ENCODE measurements at places on chromosomes 16 and 17. TPM values are rescaled to one million over a fixed set of nuclear protein-coding genes. Genes with fewer than 3 reads are reported as not detected.
A peak's percentile ranks its signal among the peaks of the same experiment; 100 is the strongest.

DNA sequence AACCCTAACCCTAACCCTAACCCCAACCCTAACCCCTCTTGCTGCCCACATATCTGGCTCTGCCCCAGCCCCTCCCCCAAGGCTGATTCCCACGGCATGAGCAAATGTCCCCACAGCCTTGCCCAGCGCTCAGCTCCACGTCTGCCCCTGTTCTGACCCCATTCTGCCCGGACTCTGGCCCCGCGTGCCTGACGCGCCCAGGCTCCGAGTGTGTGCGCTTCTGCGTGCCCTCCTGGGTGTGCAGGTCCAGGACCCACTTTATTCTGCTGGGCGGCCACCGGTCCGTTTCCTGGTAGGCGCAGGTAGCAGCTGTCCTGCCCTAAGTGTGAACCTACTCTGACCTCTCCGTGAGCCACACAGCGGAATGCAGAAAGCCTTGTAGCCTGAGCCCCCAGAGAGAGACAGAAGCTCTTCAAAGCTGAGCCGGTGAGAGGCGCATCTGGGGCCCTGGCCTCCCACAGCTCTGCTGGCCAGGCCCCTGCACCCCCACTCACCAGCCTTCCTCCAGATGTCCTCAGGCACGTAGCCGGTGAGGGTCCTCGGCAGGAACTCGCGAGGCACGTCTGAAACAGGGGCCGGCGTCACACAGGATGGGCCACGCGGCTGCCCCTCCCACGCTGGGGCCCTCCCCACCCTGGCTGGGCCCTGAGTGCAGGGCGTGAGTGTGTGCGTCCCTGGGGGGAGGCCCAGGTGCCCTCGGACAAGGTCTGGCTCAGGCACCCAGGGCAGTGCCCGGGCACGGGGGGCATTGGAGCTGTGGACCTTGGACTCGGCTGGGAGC, 14.0 kb upstream of the PABPN1L start:
- no peak for DNase-seq

- DNase-seq = peak; percentile 90
These were observed 162.7 kb upstream of the CDC42EP4 start for GRCh38 chr17:73474370-73474988.

DNA sequence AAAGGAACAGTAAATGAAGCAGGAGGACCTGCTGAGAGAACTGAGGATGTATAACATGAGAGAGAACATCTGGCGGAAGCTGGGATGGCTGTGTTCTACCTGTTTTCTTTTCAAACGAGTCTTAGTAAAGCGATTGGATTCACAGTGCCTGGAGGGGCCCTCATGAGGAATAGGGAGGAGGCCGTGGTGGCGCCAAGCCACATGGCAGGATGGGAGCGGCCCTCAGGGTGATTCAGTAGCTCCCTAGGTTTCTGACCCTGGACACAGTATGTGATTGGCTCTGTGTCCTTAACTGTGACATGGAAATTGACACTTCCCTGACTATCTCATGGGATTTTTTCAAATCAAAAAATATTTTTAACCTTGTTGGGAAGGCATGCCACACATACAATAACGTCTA, 32.1 kb downstream of the USP43 start:
- DNase-seq = no peak

- no peak for DNase-seq
These were observed 148.2 kb downstream of the SNX29 start for GRCh38 chr16:12124742-12125141.

DNA sequence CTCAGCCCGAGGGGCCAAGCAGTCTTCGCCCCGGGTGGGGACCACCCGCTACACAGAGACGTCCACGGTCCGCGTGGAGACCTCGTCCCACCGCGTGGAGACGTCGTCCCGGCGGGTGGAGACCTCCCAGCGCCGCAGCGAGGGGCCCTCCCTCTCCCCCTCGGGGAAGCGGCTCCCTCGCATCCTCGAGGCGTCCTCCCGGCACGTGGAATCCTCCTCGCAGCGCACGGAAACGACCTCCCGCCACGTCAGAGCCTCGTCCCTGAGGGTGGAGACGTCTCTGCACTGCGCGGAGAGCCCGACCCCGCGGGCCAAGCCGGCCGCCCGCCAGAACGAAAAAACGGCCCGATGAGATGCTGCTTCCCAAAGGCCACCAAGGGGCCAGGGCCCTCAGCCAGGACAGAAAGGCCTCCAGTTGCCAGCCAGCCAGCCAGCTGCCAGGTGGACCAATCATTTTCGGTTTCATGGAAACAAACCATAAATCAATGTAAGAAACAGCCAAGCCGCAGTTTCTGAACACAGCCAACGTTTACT, 424 bp downstream of the C17orf100 start:
- DNase-seq = no peak

DNA sequence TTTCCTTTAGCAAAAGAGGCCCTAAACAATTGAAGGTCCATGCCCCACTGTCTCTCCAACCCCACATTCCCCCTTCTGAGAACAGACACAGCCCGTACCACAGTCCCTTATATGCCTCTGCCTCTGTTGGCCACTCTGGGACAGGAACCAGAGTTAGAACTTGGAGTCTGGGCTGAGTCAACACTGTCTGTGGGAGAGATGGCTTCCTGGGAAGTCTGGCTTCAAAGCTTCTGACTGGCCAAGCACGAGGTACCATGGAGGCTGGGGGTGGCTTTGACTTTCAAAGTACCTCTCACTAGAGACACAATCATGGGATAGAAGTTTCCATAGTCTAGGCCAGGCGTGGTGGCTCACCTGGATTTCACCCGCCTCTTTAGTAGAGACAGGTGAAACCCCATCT, 14.9 kb upstream of the SPOP start:
- DNase-seq = no peak

GUCY2D gene
- not detected for total RNA-seq

ARL6IP1 gene
- 19.3 TPM for total RNA-seq

DNA sequence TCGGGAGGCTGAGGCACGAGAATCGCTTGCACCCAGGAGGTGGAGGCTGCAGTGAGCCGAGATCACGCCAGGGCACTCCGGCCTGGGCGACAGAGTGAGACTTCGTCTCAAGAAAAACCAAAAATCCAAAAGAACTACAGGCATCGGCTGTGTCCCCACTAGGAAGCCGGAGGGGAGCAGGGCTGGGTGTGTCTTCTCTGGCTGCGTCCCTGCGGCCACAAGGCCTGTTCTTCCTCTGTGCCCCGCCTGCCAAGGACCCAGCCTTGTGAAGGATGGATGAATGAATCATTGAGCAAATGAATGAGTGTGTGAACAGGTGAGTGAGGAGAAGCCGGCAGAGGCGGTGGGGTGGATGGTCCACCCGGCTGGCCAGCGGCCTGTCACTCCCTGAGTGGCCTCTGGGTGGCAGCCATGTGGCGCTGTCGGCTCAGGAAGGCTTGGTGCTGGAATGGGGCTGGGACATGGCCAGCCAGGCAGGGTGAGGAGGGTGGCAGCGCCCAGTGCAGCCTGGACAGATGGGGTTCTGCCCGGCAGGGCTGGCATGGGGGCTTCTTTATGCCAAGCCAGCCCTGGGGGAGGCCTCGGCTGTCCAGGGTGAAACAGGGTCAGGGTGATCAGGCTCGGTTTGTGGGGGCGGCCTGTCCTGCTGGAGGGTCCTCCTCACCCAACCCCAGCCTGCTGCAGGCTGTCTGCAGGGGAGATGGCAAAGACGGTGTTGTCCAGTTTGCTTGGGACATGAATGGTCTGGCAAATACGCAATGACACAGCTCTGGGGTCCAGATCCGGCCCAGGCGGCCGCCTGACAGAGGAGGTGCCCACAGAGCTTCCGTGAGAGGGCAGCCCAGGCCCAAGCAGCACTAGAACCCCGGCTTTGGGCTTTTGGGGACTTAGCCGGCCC, 21.7 kb downstream of the SLC25A10 start:
- peak; percentile 89 for DNase-seq

GRCh38 chr17:45734598-45734997, 49.5 kb upstream of the CRHR1 start:
- DNase-seq = no peak

TBC1D3H gene
- not detected for total RNA-seq

DNA sequence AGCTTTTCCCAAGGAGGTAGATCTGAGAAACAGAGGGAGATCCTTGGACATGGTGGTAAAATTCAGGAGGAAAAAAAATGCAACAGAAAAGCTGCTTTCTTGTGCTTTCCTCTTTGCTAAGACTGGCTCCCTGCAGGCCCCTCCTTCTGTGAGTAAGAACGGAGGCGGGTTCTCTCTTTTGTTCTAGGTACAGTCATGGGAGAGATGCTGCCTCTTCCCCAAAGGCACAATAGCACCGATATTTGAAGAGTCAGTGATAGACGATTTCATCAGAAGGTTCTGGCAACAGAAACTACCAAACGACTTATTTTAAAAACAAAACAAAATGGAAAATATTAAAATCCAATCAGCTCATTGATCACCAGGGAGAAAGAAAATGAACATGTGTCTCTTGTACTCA, 32.6 kb upstream of the KIFC3 start:
- no peak for DNase-seq

DHRS11 gene
- 15.3 TPM for total RNA-seq

- DNase-seq = no peak
These were observed 15.7 kb downstream of the HYDIN start for GRCh38 chr16:71214746-71215381.
